Hematopoietic multipotent progenitor cell treated with erythropoietin and hydrocortisone succinate and interleukin-3 and kit ligand, for 6 days (in vitro differentiated cells): ENCODE measurements at places on chromosomes 5 and 9.
A peak's percentile ranks its signal among the peaks of the same experiment; 100 is the strongest.

DNA sequence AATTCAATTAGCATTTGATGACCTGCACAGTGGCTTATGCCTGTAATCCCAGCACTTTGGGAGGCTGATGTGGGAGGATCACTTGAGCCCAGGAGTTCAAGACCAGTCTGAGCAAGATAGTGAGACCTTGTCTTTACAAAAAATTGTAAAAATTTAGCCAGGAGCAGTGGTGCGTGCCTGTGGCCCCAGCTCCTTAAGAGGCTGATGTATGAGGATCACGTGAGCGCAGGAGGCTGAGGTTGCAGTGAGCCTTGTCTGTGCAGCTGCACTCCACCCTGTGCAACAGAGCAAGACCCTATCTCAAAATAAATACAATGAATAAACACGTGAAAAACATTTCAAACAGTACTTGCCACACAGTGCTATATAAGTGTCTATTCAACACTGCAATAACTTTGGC lies 4.2 kb downstream of the ABCA1 start:
- DNase-seq = no peak

DNA sequence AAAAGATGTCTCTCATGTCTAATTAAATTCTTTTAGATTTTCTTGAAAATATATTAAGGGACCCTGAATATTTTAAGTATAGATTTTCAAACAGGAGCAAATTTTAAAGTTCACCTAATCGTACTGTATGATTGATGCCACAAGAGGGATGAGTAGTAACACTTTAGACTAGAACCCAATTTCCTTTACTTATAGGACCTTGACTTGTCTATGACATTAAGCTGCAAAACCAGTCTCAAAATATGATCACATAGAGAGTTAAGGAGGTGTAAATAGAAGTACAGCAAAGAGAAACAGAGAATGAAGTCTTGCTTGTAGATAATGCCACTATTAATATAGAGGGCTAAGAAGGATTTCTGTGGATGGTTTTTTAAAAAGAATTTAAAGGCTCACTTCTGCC lies 312.9 kb upstream of the PRR16 start:
- DNase-seq = no peak

DNA sequence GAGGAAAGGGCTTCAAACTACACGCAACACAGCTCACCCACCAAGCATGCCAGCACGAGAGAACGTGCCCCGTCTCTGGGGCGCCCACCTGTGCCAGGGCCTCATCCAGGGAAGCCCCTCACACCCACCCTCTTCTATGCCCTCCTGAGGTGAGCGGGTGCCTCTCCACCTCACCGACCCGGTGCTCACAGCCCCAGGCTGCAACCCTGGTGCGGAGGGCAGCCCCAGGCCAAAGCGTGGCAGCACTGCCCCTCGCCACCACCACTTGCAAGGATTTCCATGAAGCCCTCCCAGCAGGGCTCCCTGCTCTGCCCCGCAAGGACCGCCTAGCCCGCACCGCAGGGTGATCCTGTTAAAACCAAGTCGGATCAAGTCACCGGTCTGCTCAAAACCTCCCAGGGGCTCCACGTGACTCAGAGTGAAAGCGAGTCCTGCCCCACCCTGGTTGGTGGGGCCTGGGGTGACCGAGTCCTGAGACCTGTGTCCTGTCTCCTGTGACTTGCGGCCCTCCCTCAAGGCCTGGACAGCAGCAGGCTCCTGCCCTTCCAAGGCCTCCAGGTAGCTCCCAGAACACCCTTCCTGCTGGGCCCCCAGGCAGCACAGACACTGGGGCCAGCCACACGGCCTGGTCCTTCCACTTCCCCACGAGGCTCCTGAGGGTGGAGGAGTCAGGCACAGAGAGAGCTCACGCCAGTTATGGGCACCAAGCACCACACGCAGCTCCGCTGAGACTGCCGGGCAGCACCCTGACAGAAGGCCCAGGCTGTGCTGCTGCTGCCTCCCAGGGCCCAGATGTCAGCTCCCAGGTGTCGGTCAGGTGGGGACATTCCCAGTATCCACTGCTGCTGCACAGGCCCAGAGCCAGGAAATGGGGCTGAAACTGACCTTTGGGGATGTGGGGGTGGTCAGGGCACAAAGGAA lies 12.7 kb downstream of the BRD3 start:
- no peak for DNase-seq

- DNase-seq = no peak
Measured at GRCh38 chr9:136012651-136013050, 51.5 kb upstream of the UBAC1 start.

- no peak for DNase-seq
Measured at GRCh38 chr5:80835128-80835527, 125.0 kb upstream of the RASGRF2 start.

DNA sequence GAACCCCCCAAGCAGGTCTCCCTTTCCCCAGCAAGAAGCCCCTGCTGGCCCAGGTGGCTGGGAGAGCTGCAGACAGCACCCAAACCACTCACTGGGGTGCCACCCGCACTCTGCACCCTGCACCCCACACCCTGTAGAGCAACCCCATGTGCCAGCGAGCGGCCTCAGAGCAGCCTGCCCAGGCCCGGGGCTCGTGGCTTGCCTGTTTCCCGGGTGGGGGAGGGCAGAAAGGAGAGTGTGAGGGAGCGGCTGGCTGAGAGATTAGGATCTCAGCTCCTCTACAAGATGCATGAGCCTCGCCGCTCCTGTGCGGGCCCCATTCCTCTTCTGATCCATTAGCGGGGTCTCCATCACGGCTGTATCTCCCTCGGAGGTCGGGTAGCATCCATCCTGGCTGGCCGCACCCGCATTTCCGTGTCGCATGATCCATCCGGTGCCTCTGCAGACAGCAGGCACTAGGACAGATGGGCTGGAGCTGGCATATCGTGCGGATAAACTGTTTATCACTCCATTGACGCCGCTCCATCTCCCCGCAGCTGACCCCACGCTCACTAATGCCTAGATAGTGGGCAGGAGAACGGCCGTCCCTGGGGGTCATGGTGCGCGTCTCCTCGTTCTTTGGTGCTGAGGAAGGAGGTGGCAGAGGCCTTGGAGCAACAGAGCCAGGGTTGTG lies 54.4 kb downstream of the MRPL36 start:
- DNase-seq = no peak

DNA sequence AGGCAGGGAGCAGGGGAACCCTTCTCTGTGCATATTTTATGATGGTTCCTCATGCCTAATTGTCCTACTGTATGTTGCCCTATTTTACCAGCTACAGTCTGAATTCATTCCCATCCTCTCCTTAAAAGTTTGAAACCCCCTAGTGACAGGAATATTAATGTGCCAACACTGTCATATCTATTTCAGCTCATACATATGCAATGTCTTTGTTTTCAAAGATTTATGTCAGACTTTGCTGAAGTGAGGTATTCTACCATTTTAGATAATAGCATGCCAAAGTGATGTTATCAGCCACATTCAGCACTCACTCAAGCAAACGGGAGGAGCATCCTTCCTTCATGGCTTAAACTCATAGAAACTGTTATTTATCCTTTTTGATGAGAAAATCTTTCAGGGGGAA lies 696.5 kb downstream of the NR2F1-AS1 start:
- no peak for DNase-seq

- peak; percentile 56 for DNase-seq
Measured at GRCh38 chr5:160938532-160938931, 86.5 kb upstream of the ATP10B start.

- DNase-seq = peak; percentile 60
Measured at GRCh38 chr9:127450243-127450760, 904 bp downstream of the RPL12 start.

DNA sequence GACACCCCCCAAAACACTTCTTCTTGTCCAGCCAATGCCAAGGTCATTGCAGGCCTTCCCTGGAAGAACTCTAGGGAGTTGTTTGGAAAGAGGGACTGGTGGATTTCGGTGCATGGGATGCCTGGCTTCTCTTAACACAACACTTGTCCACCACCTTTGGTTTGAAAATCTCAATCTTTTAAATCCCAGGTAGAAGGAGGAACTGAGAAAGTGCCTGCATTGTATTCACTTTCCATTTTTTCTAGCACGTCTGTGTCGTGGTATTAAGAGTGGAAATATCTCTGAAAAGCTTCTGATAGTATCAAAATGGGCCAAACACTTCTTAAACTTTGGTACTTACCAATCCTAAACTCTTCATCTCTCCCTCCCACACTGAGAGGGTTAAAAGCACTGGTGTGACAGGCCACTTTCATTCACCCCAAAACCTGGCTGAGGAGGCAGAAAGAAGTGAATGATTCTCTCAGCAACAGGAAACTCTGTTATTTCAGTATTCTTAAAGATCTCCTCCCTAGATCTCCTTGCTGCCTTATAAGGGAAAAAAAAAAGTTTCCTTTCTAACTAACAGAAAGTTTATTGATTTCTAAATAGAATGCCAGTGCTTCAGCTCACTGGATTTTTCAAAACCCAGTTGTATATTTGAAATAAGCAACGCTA lies 3.9 kb upstream of the NFIB start:
- no peak for DNase-seq

- DNase-seq = no peak
Measured at GRCh38 chr9:87026204-87026603, 78.9 kb upstream of the GAS1 start.

DNA sequence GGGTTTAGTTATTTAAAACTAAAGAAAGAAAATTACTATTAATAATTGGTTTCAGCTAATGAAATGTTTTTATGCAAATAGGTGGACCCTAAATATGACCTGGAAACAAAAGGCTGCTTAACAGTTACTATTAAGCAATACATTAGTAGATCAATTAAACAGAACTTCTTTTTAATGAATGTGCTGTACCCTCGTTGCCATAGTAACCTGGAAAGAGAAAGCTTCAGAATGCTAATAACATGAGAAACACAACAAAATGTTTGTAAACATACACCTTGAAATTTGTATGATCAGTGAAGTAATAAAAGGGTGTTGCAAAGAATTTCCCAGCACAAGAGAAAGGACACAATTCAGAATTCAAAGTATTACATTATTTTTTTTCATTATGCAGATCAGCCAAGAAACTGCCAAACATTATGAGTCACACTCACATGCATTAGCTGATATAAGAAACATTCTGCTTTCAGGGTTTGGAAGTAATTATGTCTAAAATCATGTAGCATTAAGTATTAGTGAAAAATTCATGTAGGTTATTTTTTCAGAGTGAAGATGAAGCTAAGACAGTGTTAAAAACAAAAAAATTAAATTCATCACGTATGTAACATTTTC lies 348.3 kb downstream of the ISL1 start:
- no peak for DNase-seq

- DNase-seq = peak; percentile 89
Measured at GRCh38 chr5:149618581-149619248, 37.4 kb downstream of the ARHGEF37 start.

DNA sequence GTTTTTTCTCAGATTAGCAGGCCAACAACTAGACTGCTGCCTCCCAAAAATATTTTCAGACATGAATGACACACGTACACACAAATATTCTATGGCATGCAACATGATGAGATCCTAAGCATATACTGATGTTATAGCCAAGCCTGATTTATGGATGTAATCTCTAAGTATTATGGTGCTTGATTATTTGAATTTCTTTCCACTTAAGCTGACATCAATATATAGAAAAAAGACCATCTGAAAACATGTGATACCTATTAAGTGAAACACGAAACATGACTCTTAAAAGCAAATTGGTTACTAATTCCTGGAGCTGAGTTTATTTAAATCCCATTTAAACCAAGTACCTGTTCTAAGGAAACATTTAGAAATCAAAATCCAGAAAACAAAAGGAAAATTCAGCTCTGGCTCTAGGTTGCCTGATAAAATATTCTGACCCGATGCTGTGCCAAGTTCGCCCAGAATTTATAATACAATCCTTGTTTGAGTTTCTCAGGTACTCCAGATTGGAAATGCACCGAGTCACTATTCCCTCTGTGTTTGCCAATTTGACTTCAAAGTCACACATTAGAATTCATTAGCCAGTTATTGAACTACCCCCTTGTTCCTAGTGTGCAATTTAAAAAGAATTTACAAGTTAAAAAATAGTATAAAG lies 548.6 kb downstream of the CSNK1G3 start:
- no peak for DNase-seq

DNA sequence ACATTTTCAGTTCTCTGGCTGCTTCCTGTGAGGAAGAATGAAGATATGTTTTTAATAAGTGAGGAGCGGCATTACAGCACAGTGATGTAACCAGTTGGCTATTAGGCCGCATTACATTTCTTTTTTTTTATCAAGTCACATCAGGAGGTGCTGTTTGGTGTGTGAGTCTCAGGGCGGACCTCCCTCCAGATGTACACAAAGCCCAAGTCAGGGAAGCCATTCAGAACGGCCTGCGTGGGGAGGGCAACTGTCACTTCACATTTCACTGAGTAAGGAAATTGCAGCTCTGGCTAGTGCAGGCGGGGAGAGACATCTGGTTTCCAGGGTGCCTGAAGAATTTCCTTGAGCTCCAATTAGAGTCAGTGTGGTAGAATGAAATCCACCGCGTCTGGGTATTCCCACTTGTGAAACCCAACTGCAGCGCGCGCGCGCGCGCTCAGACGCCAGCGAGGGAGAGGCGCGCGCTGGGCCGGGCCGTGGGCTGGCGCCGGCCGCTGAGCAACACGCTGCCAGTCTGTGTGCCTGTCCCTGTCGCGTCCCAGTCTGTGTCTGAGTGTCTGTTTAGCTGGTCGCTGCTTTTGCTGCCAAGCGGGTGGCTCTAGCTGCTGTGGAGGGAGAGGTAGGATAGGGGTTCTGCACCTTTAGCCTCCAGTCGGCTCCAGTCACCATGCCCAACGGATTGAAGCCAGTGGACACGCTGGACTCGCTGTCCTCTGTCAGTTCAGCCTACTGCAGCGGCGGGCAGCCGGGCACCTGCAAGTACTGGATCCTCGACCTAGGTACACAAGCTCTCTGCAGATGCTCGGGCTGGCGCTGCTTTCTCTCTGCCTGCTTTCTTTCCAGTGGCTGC lies 140.8 kb upstream of the OTULINL start:
- no peak for DNase-seq

GRCh38 chr5:61532983-61533382 lies 200.9 kb downstream of the ZSWIM6 start:
- DNase-seq = no peak

- no peak for DNase-seq
Measured at GRCh38 chr5:18395126-18396110, 761.2 kb downstream of the TAF11L14 start.

- DNase-seq = no peak
Measured at GRCh38 chr5:150531686-150532085, 23.8 kb downstream of the NDST1 start.

DNA sequence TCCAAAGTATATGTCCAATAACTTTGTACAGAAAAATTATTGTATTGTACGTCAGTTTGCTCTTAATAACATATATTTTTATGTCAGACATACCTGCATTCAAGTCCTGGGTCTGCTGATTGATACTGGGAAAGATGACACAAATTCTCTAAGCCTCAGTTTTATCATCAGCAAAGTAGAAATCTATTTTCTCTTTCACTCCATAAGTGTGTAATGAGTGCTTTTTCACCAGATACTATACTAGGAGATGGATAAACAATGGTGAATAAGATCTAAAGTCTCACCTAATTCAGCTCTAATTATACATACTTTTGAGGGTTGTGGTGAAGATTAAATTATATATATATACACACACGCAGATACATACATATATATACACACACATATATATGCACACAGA lies 12.3 kb downstream of the PPP2R2B start:
- no peak for DNase-seq

- DNase-seq = no peak
Measured at GRCh38 chr9:78874061-78874460, 577.1 kb downstream of the PSAT1 start.
